NCI-H187 (cell line): ENCODE measurements at places on chromosomes 16 and 17.

- DNase-seq = no peak
Observed at GRCh38 chr16:23924128-23924527, 88.3 kb downstream of the PRKCB start.

- no peak for DNase-seq
Observed at GRCh38 chr17:40633871-40634270, 13.7 kb downstream of the SMARCE1 start.

DNA sequence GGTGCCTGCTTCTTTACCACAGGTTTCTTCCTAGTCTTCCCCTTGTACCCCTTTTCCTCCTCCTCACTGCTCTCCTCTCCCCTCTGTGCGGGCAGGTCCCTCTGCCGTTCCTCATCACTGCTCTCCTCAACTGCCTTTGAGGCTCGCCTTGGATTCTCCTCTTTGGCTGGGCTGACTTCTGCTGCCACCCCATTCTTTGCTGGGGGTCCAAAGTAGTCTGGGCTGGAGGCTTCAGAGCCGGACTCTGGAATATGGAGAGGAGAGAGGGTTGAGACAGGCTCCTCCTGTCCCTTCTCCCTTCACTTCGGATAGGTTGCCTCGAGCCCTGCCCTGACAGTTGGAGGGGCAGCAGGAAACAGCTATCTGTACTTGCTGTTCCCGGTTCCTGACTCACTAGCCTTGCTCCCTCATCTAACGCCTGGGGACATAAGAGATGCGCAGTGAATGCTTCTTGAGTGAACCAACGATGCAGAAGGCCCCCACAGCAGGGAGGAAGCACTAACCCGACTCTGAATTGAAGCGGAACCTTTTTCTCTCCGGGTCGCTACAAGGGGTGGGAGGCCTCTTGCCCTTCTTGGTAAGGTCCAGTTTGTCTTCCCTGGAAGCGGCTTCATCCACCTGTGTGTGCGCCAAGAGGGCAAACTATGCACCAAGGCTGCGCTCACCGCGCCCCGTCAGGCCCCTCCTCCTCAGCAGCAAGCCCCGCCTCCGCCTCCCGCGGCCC lies 655 bp downstream of the HIRIP3 start:
- DNase-seq = peak; percentile 45

DNA sequence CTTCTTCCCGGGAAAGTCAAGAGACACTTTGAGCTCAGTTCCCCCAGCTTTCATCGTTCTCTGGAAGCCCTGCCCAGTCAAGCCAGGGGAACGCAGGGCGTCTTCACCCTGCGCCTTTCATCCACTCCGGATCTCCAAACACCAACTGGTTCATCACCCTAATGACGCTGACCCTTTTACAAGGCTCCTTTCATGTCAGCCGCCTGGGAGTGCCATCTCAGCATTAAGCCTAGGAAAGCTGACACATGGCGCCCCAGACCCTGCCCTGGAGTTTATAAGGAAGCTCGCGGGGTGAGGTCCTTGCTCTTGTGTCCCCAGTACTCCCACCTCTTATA lies 594 bp upstream of the DNAJC7 start:
- DNase-seq = no peak

GRCh38 chr16:87350681-87351319 lies 32.8 kb downstream of the FBXO31 start:
- no peak for DNase-seq

DNA sequence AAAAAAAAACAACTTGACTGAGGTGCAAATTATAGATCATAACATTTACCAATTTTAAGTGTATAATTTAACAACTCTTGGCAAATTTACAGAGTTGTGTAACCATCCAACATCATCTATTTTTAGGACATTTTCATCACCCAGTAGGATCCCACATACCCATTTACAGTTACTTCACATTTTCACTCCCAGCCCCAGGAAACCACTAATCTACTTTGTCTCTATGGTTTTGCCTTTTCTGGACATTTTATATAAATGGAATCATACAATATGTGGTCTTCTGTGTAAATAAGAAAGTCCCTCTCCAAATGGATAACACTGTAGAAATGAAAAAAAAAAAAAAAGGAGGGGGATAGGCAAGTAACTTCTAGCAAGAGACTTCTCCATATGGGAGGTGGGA lies 26.1 kb upstream of the XYLT1 start:
- DNase-seq = no peak
